Smooth muscle cell of the pulmonary artery (primary cell): ENCODE measurements at places on chromosomes 1 and 21. TPM values are rescaled to one million over a fixed set of nuclear protein-coding genes. Genes with fewer than 3 reads are reported as not detected.

The RORC gene
- 0.03 TPM in 1 of 2 replicates, not detected in the other for total RNA-seq

The PSMB4 gene
- total RNA-seq, result 233 and 243 TPM in 2 replicates

The ILF2 gene
- total RNA-seq, result 101 and 107 TPM in 2 replicates

The TRIM17 gene
- 0.07 TPM in 2 replicates for total RNA-seq

The DMRTA2 gene
- 0.10 and 0.46 TPM in 2 replicates for total RNA-seq
